ENCODE measurements at places on chromosomes 1 and 21.

DNA sequence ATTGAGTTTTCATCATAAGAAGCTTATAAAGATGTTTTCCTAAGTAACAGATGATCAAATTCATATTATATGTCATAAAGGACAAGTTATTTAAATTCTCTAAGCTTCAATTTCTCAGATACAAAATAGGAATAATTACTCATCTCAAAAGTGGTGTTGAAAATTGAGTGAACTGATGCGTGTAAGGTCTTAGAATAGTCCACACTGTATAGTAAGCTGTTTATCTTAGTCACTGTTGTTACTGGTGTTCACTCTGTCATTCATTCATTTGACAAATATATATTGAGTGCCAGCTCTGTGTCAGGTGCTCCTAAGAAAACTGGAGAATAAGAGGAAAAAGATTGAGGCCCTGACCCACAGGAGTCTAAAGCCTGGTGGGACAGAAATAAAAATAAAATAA lies 186.3 kb upstream of the BRINP3 start:
- no peak for DNase-seq

- DNase-seq = no peak
These were observed 68.0 kb downstream of the FAAP20 start for GRCh38 chr1:2126331-2127186.

- DNase-seq = no peak
These were observed 12.8 kb upstream of the ADAR start for GRCh38 chr1:154620751-154621150.

GRCh38 chr1:212721388-212722247 lies 22.0 kb upstream of the BATF3 start:
- DNase-seq = no peak

- DNase-seq = peak; percentile 5
These were observed 42.0 kb downstream of the PROX1 start for GRCh38 chr1:214029796-214030195.

DNA sequence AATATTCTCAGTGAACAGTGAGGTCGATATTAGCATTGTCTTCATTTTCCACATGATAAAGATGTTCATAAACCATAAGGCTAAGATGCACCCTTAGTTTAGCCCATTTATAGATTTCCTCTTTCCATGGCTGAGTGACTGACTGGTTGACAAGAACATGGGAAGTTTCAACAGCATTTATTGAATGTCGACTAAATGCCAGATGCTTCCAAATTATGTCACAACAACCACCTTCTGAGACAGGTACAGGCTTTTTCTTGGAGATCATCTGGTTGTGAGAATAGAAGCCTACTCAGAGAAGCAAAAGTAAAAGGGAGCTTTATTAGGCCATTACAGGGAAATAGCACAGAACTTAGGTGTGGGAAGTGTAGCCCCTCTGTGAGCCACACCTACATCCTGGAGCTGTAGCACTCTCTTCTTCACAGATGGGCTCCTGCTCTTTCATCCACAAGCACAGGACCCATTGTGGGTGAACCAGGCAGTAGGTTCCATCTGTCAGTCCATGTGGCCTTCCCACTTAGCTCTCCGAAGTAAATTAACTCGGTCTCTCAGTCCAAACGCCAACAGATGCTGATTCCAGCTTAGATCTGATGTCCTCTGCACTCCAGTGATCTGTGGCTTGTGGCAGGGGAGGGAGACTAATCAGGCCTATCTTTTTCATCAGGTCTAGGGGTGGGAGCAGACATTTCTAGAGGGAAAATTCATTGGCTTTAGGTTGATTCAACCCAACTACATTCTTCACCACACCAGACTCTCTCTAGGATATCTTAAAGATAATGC lies 14.3 kb downstream of the ATP2B4 start:
- DNase-seq = no peak

DNA sequence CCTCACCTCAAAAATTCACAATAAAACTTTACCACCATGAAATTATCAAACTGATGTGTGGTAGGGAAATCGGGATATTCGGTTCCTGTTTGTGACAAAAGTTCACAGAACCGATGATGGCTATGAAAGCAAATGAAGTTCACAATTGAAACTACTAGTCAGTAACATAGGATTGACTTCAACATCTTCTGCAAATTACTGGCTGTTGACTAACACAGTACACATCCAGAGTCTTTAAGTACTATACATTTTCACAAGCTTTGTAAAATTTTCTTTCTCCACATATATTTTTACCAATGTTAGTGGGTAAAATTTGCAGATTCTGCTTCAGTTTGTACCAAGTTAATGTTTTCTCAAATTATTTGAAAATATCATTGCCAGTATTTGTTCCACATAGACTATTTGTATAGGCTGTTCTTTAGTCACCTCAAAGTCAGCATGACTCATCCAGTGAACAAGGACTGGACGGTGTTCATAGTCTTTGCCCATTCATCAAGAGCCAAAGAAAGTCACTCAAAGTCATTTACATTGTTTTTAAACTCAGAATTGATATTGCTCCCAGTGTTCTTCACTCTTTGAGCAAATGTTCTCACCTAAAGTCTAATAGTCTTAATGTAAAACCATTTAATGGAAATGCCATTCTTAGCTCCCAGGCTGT lies 213.4 kb downstream of the USP25 start:
- no peak for DNase-seq

DNA sequence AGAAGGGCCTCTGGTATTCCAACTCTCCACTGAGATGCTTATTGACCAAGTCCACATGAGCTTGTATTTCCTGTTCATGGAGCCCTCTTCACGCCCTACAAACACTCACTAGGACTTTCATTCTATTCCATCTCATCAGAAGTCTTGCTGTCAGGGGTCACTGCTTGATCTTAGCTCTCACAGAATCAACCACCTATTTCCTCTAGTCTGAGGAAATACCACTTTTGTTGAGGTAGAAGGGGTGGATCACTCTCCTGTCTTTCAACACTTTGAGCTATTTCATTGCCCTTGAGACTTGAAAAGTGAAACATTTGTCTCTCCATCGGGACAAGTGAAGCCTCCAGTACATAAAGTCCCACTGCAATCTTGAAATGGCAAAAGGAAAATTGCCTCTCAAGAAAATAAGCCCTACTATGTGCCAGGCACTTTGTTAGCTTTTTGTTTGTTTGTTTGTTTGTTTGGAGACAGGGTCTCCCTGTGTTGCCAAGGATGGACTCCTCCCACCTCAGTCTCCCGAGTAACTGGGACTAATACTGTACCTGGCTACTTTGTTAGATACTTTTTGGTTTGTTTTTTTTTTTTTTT lies 19.8 kb upstream of the FAM110D start:
- DNase-seq = no peak

- no peak for DNase-seq
These were observed 693 bp downstream of the RAB4A start for GRCh38 chr1:229271448-229272159.

DNA sequence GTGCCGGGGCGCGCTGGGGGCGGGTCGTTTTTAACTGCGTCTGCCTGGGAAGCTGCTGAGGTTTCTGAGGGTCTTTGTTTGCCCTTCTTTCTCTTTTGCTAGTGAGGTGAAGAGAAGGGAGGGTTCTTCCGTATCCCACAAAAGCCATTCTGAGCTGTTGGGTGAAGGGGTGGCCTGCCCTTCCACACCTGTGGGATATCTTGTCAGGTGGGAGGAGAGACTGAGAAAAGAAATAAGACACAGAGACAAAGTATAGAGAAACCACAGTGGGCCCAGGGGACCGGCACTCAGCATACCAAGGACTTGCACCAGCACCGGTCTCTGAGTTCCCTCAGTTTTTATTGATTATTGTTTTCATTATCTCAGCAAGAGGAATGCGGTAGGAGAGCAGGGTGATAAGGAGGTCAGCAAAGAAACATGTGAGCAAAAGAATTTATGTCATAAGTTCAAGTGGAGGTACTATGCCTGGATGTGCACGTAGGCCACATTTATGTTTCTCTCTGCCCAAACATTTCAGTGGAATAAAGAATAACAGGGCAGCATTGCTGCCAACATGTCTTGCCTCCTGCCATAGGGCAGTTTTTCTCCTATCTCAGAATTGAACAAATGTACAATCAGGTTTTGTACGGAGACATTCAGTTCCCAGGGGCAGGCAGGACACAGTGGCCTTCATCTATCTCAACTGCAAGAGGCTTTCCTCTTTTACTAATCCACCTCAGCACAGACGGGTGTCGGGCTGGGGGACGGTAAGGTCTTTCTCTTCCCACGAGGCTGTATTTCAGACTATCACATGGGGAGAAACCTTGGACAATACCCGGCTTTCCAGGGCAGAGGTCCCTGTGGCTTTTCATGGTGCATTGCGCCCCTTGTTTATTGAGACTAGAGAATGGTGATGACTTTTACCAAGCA lies 972 bp downstream of the PGBD2 start:
- DNase-seq = peak; percentile 49

- no peak for DNase-seq
These were observed 12.9 kb upstream of the C1orf115 start for GRCh38 chr1:220677251-220677650.

DNA sequence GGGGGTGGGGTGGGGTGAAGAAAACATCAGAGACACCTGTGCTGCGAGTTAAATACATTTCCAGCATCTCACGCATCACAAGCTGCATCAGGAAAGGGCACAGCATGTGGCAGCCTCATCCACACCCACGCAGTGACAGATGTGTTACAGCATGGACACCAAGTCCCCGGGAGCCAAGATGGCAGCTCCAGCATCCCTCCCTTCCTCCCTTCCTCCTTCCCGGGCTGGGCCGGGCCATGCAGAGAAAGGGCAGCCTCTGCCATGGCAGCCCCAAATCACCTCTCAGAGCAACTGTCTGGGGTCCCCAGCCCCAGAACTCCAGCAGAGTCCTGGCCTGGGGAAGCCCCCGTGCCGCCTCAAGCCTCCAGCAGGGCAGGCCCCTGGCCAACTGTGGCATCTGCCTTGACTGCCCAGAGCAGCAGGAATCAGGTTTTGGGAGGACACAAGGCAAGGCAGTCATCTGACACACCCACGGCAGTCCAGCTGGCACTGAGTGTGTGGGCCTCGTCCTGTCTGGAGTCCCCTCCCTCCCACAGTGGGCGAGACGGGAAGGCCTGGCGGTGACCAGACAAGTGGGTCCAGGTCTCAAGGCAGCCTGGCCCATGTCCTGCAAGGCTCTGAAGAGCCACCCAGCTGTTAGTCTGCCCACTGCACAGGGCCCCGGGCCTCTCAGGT lies 6.2 kb downstream of the SMIM1 start:
- no peak for DNase-seq

- DNase-seq = no peak
These were observed 311.5 kb upstream of the DEPDC1 start for GRCh38 chr1:68808351-68808750.

GRCh38 chr1:59232216-59232615 lies 64.7 kb upstream of the FGGY start:
- DNase-seq = peak; percentile 19

DNA sequence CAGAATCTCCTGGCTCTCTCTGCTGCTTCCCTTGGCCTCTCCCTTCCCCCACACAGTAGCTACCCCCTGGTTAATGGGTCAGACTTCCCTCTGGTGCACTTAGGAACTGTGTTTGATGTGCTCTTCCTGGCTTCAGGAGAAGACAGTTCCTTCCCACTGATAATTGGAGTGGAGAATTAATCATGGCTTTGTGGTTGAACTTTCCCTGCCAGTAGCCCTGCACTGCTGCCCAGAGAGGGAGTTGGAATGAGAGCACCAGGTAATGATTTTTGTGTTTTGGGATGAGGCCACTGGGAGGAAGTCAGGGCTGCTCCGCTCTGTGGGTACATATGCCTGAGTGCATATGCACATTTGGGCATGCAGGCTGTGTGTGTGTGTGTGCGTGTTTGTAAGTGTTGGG lies 39.7 kb upstream of the PADI2 start:
- DNase-seq = no peak

DNA sequence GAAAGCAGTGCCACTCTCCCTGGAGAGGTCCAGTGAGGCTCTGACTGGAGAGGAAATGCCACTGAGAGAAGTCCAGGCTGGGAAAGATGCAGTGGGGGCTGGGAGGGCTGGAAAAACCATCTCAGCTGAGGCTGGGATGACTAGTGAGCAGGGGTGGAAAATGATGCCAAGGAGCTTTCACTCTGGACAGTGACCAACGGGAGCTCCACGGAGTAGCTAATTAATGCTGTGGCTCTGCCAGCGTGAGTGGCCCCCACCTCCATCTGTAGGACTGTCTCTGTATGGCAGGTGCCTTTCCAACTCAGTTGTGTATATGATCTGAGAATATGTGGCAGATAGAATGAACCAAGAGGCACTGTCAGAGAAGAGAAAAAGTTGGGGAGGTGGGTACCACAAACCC lies 86.7 kb downstream of the DDX20 start:
- DNase-seq = no peak

DNA sequence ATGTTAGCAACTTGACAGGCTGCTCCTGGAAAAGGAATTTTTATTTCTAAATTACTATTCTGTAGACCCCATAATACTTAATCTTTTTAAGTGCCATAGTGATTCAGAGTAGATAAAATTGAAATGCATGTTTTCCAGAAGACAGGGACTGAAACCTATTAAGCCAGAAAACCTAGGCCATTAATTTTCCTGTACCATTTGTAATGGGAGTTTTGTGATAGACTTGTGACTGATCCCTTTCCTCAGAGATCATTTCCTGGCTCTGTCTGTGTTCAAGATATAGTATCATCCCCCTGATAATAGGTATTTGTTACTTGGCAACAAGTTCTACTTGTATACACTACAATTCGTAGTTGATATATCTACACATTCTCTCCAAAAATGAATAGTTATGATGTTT lies 1609.8 kb downstream of the AMY1C start:
- DNase-seq = no peak

DNA sequence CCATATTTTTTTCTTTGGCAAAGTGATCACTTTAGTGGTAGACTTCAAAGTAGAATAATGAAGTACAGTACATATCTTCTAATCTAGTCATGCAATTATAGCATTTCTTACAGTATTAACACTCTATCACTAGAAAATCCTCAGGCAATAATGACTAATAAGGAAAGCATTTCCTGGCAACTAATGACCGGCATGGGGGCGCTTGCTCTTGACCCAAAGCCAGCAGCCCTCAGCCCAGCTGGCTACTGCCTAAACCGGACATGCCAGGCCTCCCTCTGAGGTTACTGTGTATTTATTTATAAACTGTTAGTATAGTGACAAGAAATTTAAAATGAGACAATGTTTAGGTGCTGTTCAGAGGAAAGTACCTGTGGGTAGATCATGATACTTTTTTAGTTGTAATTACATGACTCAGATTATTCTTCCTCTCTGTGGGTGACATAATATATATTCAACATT lies 633.8 kb downstream of the PTPRC start:
- DNase-seq = peak; percentile 97

- DNase-seq = no peak
These were observed 12.4 kb upstream of the PWP2 start for GRCh38 chr21:44094832-44095231.

DNA sequence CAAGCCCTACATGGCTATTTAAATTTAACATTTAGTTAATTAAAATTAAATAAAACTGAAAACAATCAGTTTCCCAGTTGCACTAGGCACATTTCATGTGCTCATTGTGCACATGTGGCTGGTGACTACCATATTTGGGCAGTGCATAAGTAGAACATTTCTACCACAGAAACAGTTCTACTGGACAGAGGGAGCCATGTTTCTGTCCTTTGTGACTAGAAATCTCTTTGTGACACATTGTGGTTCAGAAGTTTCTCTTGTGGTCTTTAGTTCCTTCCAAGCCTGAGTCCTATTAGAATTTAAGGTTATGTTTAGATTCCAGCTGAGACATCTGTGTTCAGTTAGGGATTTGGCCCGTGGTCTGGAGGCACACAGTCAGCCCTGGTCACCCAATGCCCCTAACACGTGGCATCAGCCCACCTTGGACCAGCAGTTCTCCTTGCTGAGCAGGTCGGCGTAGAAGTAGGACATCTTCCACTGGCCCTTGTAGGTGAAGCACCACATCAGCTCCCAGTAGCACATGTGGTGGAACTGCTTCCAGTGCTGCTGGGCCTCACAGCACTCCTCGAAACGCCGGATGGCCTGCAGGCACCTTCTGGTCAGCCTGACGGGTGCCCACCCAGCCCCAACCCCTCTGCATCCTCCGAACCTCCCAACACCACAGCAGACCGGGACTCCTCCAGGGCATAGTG lies 29.1 kb downstream of the TTC39A start:
- DNase-seq = no peak
